ENCODE measurements at places on chromosomes 4 and X.

DNA sequence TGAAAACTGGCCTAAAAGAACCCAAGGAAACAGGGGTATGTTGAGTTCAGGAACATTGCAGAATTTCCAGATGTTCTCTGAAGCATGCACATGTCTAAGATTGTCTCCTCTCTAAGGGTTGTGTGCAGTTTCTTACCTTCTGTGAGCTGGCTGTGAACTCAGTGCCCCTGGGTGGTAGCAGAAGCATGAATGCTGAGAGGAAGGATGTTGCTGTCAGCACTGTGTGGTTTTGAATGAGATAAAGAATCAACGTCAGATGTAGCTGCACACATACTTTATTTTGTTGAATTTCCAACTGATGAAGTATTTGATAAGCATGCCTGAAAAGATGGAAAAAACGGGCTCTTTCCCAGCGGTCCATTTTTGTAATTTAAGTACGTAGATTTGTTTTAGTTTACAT, 23.8 kb upstream of the CD38 start:
- DNase-seq: no peak

- no peak for DNase-seq
These were observed 373.7 kb upstream of the FTHL17 start for GRCh38 chrX:31445542-31445941.

DNA sequence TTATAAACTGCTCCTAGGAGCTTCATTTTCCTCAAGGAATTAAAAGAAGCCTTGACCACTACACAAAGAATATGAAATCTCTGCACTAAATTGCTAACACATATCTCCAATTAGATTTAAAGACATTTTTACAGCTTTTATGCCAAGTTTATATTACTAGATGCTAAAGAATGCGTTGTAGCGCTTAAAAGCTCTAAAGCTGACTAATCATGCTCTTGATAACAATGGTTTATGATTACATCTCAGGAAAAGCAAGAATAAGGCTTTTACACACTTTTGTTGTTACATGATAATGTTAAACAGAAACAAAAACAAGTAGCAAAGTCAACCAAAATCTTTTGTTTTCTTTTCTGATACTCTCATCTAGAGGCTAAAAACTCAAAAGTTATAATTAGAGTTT, 44.7 kb downstream of the SLC10A7 start:
- DNase-seq: no peak

DNA sequence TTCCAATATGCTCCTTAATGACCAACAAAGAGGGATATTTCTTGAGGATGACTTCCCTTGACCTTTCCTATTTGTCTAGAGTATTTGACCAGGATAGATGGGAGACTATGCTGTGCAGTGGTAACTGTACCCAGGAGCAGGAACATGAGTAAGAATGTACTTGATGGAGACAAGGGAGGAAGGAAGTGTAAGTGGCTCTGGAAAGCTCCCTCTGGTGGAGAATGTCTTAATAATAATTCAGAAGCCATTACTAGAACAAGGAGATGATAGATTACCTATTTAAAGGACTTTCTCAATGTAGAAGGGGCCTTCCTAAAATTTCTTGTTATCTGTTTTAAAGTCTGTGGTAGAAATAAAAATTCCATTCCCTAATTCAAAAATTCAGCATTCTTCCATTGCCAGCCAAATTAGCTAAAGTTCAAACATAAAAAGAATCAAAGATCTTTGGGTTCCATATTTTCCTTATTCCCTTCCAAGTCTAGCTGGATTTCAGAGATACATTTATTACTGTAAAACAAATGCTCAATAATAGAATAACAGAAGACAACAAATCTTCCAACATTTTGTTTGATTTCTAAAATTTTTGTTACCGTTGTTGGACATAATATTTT, 83.8 kb downstream of the GRID2 start:
- no peak for DNase-seq

DNA sequence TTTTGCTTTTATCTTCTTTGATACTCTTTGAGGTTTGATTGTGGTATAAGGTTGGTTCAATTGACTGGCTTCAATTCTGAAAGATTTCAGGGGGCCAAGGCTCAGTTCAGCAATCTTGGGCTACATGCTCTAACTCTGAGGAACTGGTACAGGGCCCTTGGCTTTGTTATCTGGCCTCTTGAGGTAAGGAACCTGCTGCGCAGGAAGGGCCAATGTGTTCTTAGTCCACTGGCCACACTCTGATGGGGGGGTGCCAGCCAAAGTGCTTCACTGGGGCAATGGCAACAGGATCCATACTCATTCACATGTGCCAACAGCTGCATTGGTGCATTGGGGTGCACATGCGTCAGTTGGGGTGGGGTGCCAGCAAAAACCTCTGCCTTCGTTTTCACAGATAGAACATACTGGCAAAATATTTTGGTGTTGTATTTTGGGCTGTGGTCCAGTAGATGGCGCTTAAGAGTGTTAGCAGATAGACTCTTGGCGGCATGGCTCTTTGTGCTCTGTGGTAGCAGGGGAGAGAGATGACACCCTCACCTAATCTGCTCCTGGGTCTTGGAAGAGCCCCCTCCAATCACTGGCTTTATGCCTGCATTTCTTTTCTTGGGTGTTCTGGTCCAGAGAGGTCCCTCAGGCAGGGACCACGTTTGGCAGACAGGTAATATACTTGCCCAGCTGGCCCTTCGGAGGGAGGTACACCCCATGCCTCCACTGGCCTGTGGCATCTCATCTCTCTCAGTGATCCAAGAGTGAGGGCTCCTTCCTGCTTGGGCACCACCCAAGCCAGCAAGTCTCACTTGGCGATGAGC, 42.9 kb downstream of the NDST3 start:
- DNase-seq: no peak

GRCh38 chr4:172393220-172393619, 580.0 kb downstream of the GALNTL6 start:
- no peak for DNase-seq

DNA sequence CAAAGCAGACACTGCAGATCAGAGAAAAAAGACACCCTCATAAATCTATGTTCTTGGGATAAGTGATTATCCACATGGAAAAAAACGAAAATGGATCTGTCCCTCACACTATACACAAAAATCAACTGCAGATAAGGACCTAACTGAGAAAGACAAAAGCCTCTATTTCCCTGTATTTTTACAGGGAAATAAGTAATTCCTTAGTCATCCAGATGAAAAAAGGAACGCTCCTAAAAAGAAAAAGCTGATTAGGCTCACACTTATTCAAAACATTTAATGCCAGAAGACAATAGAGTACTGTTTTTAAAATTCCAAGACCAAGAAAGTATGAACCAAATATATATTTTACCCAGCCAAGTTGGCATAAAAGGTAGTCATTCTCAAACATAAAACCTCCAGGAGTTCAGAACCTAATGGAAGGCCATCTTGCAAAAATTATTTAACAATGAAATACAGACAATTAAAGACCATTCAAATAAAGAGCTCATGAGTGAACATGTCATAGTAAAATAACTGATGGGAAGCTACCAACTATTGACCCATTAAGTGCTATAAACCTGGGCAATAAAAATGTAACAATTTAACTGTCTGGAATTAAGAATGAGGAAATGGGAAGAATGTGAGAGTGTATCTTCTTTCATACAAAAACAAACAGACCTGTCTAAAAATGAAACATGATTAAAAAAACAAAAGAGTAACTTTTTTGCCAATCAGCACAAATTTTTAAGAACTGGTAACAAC, 20.4 kb downstream of the PAPSS1 start:
- DNase-seq: no peak

DNA sequence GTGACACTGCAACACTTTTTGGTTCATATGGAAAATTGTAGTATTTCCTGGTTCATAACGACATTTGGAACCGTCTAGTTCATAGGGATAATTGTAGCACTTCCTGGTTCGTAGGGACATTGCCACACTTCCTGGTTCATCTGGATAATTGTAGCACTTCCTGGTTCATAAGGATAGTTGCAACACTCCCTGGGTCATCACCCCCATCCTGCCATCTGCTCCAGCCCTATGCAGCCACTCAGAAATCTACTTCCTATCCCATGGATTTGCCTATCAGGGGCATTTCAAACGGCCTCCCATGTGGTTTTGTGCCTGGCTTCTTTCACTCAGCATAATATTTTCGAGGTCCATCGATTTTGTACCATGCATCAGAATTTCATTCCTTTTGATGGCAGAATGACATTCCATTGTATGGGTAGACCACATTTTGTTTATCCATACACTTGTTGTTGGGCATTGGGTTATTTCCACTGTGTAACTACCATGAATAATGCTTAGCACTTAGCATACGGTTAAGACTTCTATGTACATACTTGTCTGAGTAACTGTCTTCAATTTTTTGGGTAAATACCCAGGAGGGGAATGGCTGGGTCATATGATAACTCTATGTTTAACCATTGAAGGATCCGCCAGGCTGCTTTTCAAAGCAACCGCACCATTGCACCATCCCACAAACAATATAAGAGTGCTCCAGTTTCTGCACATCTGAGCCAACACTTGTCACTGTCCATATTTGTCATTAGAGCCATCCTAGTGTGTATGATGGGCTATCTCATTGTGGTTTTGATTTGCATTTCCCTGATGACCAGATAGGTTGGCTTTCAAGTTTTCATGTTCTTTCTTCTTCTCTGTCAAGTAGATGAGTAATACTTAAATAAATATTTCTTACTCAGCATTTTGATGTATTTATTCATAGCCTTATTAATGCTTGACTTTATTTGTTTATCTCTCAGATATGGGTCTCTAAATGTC, 58.3 kb upstream of the CD99 start:
- DNase-seq: no peak

DNA sequence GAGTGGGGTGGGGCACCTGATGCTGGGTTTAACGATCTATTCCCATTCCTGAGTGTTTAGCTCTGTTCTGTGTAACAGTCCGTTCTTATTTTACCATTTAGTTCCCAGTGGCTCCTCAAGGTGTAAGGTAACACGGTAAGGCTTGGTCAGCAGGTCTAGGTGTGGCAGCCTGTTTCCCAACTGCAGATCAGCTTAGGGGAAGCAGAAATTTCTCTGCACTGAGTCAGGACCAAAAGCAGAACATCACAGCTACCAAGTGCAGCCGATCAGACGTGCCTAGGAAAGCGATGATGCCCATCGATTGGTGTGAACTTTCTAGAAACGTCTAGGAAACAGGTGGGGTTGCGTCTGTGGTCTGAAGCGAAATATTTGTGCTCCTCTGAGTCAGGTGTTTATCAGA, 240.1 kb downstream of the STIM2 start:
- DNase-seq: no peak

- DNase-seq: no peak
These were observed 59.6 kb downstream of the FRYL start for GRCh38 chr4:48720459-48720858.

GRCh38 chr4:41683326-41683725, 65.2 kb downstream of the PHOX2B start:
- no peak for DNase-seq

GRCh38 chrX:63434206-63434605, 83.1 kb upstream of the SPIN4 start:
- DNase-seq: no peak

DNA sequence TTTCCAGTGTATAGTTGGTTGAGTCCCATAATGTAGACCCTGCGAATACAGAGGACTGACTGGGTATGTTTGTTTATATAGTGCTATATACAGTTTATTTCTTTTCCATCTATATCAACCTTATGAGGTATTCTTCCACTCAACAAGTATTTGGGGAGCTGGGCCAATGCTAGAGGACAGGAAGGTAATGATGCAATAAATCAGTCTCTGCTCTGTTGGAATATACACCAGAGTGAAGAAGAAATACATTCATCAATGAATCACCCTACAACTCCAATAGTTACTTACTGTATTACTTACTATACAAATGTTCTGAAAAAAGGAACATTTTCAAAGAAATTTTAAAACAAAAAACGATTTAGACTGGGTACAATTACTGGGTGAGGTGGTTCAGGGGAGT, 2.1 kb upstream of the ARSJ start:
- DNase-seq: no peak

DNA sequence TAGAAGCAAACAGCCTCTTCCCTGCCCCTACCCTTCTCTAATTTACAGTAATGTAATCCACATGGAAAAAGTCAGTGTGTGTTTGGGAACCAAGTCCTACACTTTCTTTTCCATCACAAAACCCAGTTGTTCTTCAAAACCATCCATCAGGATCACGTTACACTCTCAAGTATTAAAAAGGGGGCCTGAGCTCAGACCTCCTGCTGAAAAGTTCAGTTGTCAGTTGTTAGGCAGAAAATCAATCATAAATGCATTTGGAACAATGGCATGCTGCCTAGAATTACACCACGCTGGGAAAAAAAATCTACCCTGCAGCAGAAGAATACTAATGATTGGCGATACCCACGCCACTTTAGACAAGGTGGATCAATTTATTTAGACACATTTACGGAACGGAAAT, 236.5 kb downstream of the PARM1 start:
- DNase-seq: no peak

DNA sequence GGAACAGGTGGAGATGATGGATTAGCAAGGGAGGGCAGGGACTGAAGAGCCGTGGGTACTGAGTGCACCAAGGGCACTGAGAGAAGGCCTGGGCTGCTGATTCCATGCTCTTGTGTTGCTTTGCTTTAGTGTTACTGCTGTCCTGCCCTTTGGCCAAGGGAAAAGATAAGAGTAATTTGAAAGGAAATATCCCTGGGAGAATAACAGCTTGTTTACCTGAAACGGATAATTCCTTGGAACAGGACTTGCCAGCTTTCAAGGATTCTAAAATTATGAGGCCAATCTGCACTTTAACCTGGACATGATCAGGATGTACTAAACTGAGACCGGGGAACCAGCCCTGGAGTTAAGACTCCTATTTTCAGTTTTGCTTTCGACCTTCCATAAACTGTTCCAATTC, 20.4 kb downstream of the FAM9C start:
- DNase-seq: no peak

DNA sequence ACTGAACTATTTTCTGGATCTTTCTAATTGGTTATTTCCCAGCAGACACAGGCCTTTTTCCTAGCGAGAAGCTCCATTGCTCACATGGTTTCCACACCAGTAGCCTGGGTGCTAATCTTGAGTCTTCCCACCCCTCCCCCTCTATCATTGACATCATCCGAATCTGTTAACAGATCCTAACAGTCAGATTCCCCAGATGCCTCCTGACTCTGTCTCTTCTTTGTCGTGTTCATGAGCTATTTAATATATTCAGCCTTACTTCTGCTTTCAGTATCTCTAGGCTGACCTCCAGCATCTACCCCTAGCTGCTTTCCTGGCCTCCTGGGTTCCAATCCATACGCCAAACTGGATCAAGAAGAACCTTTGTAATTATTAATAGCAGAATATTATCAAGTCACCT, 85.0 kb downstream of the CLNK start:
- no peak for DNase-seq

DNA sequence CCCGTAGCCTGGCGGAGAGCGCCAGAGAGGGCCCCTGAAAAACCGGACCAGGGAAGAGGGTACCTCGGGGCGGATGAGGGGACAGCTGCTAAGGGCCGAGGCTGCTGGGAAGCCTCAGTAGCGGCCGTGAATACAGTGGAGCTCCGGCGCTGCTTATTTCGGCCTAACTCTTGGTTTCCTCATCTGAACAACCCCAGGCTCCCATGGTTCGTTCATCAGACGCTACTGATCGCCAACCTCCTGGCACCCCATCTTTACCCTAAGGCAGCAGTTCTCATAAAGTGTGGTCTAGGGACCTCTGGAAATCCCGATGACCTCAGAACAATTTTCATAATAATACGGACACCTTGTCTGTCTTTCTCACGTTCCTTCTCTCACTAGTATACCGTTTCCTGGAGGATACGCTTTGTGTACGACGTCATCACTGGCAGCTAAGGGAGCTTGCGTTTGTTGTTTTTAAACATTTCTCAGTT, 645 bp upstream of the RAB28 start:
- no peak for DNase-seq

GRCh38 chr4:121219227-121219626, 55.1 kb upstream of the TNIP3 start:
- DNase-seq: no peak
